ENCODE measurements at places on chromosomes 1 and 21.

DNA sequence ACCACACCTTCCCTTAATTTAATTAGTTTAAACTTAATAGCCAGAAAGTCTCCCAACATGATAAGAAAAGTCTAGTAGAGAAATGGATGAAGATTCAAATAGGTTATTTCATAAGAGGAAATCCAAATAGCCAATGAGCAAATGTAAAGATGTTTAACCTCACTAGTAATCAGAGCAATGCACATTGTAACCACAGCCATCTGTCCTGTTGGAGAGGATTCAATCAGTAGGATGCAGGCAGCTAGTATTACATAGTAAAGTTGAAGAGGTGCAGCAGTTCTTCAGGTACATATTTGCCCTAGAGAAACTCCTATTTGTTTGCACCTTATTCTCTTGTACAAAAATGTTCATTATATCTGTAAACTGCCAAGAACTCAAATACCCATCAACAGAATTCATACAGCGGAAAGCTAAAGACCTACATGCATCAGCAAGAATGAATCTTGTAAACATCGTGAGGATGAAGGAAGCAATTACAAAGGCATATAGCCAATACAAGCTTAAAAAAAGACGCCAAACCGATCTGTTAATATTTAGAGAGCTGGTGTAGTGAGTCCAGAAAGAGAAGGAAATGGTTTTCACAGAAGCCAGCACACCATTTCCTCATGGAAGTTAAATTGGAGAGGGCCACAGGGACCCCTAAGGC is 27.9 kb downstream of the DIP2A start:
- DNase-seq: no peak

DNA sequence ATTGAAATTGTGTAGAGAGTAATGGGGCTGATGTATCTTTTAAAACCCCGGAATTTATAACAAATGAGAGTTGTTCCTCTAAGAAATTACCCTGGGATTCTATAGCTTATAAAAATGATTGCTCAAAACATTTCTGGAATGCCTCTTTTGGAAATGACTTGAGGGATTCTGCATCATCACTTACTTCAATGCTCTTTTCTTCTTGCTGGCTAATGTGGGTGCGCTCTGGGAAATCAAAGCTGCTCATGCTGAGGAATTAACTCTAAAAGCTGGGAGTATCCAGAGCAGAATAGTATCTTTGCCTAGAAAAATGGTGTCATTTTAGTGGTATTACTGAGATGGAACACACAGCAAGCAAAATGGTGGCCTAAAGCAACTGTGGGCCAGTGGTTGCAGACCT is 23.0 kb upstream of the TBX15 start:
- no peak for DNase-seq

GRCh38 chr1:199174336-199174735 is 535.5 kb downstream of the PTPRC start:
- no peak for DNase-seq

DNA sequence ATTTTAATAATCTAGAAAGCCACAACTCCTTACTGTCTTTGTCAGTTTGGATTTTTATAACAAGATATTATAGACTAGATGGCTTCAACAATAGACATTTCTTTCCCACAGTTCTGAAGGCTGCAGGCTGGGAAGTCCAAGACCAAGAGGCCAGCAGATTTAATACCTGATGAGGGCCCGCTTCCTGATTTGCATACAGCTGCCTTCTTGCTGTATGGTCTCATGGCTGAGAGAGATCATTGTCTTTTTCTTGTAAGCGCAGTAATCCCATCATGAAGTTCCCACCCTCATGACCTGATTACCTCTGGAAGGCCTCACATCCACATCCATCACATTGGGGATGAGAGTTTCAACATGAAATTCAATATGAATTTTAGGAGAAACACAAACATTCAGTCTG is 9.8 kb downstream of the RPS6KC1 start:
- DNase-seq: no peak

GRCh38 chr1:231827337-231828105 is 200.9 kb downstream of the DISC1 start:
- DNase-seq: no peak

- DNase-seq: peak; percentile 51
Measured at GRCh38 chr1:156148216-156148615, 5.2 kb upstream of the SEMA4A start.
